ENCODE measurements at places on chromosomes 3 and 15. TPM values are rescaled to one million over a fixed set of nuclear protein-coding genes. Genes with fewer than 3 reads are reported as not detected.

DUOXA2 gene
- not detected for total RNA-seq

PPP1R14D gene
- total RNA-seq: not detected

GLDN gene
- 9.1 TPM for total RNA-seq

RLBP1 gene
- not detected for total RNA-seq

- DNase-seq: no peak
These were observed 15.1 kb downstream of the THUMPD3 start for GRCh38 chr3:9377981-9378380.

GRCh38 chr3:18238332-18238731 is 186.8 kb downstream of the SATB1 start:
- no peak for DNase-seq

- DNase-seq: no peak
These were observed 63.9 kb downstream of the NFKBIZ start for GRCh38 chr3:101913168-101913567.

DNA sequence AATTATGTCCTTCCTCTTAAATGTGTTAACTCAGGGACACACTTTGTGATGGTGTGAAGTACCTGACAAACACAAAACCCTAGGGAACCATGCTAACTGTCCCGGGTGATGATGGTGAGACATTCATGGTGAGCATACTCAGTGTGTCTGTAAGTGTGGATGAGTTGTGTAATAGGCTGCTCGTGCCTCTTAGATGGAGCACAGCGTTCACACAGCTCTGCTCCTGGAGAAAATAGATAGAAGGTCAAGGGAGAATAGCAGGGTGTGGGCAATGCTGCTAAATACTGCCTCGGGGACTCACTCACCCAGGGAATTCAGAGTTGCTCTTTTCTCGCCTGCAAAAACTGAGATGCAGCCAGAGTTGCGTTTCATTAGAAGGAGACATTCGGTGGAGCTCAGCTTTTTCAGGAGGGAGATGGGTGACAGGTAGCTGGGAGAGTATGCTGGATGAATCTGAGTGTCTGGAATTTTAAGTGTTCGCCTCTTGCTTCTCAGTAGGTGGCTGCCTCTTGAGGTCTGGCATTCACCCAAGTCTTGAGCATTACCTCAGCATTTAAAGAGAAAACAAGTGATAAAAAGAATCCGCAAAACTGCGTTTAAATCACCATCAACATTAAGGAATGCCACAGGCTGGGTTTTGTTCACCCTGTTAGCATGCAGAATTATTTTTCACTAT is 813.2 kb downstream of the AGBL1 start:
- no peak for DNase-seq

GRCh38 chr3:101549473-101549872 is 12.2 kb upstream of the TRMT10C start:
- no peak for DNase-seq

DNA sequence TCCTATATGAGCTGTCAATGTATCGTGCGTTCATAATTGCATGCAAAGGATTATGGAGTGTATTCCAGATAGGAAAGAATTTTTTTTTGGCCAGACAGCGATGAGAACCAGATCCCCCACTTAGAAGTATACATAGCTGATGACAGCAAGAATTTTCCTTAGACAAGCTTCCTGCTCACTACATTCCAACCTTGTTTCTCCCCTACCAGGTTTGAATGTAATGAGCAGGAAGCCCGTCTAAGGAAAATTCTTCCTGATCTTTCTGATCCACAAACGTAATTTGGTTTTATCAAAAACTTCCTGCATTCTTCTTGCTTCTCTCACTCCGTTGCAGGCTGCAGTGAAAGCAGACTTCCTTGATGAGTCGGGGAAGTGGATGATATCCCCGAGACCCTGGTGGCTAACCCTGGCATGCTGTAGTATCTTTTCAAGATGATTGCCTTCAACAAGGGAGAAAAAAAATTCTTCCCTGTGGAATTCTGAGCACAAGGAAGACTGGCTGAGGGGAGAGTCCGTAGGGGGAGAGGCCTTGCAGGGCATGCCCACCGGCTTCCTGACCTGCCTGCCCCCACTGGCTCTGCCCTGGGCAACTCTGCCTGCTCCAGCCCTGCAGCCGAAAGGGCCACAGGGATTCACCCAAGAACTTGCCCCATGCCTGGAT is 243.1 kb downstream of the TLE3 start:
- no peak for DNase-seq

- DNase-seq: no peak
These were observed 61.5 kb downstream of the PRICKLE2 start for GRCh38 chr3:64163755-64164148.

DNA sequence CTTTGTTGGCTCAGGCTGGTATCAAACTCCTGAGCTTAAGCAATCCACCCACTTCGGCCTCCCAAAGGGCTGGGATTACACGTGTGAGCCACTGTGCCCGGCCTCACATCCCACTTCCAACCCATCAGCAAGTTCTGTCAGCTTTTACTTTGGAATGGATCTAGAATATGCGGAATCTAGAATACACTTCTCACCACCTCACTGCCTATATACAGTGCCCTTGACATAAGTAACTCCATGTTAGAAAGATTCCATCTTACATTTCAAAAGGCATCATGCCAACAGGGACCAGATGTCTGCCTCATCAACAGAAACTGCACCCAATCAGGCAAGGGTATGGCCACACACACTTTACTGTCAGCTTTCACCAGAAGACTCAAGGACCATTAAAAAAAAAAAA is 9.9 kb upstream of the RBSN start:
- DNase-seq: no peak

DNA sequence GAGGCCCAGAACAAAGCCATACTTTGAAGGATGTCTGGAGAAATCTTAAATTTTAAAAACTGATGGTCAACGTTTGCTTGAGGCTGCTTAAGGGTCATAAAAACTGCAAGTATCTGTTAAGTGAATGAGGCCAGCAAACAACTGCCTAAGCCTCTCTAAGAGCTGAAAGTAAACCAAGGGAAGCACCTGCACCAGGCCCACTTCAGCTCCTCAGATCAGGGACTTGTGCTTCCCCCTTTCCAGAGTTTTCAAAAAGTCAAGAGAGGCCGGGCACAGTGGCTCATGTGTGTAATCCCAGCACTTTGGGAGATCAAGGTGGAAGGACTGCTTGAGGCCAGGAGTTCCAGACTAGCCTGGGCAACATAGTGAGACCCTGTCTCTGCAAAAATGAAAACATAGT is 9.1 kb downstream of the FBXL22 start:
- DNase-seq: no peak

- peak; percentile 30 for DNase-seq
These were observed 34.4 kb downstream of the B3GNT5 start for GRCh38 chr3:183287301-183287971.

- no peak for DNase-seq
These were observed 365.3 kb downstream of the MCTP2 start for GRCh38 chr15:94596707-94597106.

- no peak for DNase-seq
These were observed 112.6 kb upstream of the KBTBD8 start for GRCh38 chr3:66885326-66886000.

GRCh38 chr3:46990573-46991374 is 11.3 kb downstream of the NBEAL2 start:
- DNase-seq: no peak

DNA sequence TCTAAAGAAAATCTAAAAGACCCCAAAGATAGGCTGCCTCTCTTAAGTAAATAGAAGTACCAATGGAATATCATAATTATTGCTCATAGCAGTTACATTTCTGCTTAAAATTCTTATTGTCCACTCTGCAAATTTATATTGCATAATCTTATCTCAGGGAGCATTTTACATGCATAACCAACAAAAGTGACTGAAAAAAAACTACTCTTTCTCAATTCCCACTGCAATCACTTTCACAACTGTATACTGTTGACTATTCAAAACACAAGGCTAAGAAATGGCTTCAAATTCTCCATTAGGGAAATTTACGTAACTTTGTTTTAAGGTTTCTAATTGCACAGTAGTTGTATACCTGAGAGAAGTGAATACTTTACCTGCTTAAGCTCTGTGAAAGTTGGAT is 56.3 kb downstream of the HMG20A start:
- DNase-seq: no peak

Data from left cardiac atrium (tissue), 4 donors.